ENCODE measurements at places on chromosomes 7 and 10.
A peak's percentile ranks its signal among the peaks of the same experiment; 100 is the strongest.

GRCh38 chr7:24702755-24703154 is 54.5 kb downstream of the GSDME start:
- no peak for DNase-seq

DNA sequence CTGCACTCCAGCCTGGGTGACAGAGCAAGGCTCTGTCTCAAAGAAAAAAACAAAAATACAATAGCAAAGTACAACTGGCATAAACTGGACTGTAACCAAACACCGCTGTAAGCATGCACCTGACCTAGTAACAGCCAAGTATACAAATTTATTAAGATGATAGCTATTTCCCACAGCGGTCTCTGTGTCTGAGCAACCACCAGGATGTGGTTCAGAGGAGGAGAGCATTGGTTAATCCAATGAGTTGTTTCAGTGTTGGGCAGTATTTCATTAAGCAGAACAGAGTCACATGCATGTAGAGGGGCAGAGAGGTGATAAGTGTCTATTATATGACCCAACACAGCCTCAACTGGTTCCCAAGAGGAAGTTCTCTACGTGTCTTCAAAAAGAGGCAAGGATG is 4.0 kb downstream of the SLC16A12 start:
- DNase-seq, result no peak

DNA sequence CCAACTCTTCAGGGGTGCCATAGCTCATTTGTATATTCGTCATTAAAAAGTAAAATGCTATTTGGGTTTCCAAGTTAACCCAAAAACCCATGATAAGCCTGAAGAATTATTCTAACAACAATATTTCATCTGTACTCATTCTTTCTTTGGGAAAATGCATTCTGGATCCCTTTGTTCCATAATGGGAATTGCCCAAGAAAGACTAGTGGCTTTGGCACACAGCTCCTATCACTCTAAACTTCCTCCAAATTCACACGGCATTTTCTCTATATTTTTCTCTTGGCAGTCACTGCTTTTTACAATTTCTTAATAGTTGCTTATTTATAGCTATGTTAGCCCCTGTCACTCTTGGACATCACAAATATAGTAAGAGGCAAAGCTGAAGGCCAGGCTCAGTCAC is 29.1 kb downstream of the CHCHD3 start:
- no peak for DNase-seq

DNA sequence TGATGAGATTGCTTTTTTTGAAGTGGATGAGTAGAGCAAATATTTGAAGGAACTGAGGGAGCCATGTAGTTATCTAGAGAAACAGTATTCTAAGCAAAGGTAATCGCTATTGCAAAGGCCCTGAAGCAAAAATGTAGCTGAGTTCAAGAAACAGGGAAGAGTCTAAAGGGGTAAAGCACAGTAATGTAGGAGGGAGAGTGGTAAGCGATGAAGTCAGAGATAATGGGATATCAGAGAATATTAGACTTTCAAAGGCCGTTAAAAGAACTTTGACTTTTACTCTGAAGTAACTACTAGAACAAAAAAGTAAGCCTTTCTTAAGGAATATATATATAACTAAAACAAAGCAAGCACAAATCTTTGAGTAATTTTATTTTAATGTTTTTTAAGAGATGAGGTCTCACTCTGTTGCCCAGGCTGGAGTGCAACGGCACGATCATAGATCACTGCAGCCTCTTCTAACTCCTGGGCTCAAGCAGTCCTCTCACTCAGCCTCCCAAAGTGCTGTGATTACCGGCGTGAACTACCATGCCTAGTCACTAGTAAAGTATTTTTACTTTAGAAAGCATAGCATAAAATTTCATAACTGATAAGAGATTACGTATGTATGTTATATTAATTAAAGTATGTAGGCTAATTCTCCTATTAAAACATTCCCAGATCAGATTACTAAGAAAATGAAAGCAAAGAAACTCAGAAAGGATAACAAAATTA is 61.7 kb upstream of the OIT3 start:
- no peak for DNase-seq

DNA sequence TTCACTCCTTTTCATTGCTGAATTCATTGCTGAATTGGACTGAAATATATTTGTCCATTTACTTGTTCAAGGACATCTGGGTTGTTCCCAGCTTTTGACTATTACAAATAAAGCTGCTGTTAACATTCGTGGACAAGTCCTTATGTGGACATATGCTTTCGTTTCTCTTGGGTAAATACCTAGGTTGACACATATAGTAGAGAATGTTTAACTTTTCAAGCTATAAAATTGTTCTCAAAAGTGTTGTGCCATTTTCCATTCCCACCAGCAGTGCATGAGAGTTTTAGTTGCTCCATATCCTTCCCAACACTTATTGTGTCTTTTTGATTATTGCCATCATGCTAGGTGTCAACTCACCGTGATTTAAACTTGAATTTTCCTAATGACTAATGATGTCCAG is 17.5 kb upstream of the CPVL start:
- no peak for DNase-seq

GRCh38 chr10:44046605-44047004 is 338.3 kb downstream of the CXCL12 start:
- peak; percentile 49 for DNase-seq

DNA sequence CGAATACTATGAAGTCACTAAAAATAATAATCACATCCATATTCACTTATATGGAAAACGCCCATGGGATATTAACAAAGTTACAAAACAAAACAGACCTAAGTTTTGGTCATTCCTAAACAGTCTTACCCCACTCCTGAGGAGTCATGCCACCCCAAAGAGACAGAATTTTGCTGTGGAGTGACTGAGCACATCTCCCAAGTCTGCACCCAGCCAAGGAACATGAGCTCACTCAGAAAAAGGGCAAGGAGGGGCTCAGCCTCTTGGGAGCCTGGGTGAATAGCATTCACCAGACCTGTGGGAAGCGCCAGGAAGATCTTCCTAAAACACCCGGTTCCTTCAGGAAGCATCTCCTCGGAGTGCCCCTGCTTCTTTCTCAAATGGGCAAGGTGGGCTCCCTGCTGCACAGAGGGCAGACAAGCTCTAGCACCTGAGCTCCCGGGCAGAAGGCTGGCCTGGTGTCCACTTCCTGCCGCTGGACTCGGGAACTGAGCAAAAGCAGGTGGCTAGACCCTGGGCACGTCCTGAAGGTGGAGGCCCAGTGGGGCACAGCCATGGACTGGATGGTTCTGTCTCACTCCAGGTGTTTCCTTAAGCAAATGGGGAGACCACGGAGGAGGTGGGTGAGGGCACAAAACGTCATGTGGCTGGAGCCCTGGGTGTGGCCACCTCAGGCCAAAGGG is 31.0 kb downstream of the TNS3 start:
- DNase-seq, result no peak

GRCh38 chr7:130461272-130461671 is 20.5 kb upstream of the CEP41 start:
- no peak for DNase-seq

DNA sequence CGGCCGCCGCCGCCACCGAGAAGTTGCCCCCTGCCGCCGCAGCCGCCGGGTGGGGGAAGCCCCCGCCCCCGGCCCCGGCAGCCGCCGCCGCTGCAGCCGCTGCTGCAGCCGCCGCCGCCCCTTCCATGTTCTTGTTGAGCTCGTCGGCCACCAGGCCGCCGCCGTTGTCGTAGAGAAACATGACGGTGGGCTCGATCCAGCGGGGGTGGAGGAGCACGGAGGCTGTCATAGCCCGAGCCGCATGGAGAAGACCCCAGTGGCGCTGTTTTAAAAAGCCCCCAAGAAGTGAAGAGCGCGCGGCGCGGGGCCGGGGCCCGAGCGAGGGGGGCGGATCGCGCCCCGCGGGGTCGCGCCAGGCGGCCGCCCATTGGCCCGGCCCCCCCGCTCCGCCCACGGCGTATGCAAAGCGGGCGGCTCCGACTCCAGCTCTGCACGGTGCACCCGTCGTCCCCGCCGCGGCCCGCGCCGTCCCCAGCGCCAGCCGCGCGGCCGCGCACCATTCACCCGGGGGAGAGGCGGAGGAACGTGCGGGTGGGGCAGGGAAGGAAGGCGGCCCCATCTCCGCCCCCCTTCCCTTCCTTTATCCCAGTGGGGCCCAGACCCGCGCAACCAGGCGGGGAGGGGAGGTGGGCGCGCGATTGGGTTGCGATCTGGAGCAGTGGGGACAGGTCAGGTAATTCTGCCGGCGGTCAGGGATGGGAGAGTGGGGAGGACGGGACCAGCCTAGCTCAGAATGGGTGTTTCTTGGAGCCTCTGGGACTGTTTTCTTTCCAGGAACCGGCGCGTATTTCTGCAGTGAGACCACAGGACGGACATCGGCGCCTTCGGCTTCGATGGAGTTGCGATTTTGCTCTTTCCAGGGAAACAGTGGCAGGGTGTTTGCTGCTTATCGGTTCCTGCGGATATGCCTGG is at the start of gene HOXA13:
Gene HOXA13 (minus strand): TSS at position 243 of the 912 bp plus-strand sequence. CDS start 14 bp downstream, at position 229.
- no peak for DNase-seq

GRCh38 chr10:19245889-19246752 is 197.5 kb downstream of the MALRD1 start:
- no peak for DNase-seq

DNA sequence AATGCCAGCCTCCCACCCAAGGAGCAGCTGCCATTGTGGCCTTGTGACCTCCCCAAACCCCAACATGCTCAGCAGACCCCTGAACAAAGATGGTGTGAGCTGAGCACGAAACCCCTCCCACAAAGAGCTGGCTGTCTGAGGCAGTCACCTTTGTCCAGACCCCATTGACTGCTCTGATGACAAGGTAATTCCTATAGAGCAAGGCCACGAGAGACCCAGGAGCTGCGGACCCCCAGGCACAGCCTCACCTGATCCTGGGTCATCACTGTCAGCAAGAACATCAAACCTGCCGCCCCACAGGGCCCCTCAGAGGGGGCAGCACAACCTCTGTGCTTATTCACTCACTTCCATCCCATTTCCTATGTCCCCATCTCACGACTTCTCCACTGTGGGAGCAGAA is 102.6 kb downstream of the CPXM2 start:
- DNase-seq, result no peak

GRCh38 chr10:17910125-17910789 is 41.5 kb upstream of the SLC39A12 start:
- DNase-seq, result no peak

- peak; percentile 70 for DNase-seq
Measured at GRCh38 chr7:157519798-157520244, 183.0 kb downstream of the DNAJB6 start.

DNA sequence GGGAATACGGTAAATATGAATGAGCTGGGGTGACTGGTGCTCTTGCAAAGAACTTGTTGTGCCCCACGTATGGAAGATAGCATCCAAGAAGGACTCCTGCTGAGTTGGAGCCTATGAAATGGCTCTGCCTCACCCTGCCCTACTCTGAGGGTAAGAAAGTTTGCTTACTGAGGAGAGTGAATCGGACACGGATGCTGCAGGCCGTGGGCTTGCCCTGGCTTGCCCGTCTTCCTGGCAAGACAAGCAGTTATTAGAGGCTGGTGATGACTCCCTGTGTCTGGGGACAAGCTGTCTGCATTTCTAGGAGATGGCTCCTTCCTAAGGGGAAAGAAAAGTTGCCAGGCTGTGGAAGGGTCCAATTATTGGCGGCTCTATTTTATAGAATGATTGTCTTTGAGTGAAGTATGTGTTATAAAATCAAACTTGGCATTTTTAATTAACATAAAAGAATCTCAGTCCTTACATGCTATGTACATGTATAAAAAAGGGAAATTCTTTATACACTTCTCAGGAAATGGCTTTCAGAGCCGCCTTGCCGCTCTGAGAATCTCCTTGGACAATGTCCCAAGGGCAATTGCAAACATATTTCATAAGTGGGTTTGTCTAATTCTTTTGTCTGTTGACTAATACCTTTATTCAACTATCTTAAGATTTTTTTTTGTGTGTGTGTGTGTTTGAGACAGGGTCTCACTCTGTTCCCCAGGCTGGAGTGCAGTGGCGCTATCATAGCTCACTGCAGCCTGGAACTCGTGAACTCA is 64.6 kb downstream of the CYP26A1 start:
- no peak for DNase-seq

DNA sequence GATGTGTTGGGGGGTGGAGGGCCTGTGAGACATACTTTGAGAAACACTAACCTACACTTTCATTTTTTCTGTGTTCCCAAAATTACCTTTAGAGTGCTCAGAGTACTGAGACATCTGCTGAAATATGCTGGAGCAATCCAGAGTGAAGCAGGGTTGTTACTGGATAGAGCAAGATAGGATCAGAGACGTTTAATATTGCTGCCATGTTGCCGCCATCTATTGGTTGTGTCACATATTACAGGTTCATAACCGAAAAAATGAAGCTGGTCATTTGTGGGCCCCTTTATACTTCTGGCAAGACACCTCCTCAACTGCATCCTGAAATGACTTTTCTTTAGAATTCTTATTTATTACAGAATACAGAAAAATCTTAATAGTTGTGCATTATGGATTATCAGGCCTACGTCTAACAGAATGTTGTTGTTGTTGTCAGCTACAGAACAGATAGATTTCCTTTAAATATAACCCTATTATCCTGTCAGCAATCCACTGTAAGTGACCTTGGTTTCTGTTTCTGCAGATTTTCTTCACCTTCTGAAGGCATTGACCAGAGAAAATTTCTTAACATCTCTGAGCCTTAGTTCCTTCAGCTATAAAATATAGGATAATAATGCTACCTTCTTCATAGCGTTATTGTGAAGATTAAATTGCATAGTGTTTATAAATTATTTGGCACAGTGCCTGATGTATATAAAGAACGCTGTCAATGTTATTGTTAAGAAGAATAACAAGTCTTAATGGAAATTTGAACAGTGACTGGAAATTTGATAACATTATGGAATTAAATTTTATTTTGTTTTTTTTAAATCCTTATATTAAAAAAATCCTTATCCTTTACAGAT is 16.2 kb upstream of the DLD start:
- no peak for DNase-seq

DNA sequence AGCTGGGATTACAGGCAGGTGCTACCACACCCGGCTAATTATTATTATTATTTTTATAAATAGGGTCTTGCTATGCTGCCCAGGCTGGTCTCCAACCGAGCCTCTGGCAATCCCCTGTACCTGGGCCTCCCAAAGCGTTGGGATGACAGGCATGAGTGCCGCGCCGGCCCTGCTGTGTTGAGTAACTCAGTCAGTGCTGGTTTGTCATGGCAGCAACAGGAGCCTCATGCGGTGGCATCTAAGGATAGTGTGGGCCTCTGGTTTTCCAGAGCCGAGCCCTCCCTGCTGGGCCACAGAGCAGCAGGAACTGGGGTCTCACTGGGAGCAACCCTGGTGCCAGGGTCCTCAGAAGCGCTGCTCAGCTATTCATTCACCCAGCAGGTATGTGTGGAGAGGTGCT is 244.7 kb downstream of the ELFN1 start:
- DNase-seq, result no peak

DNA sequence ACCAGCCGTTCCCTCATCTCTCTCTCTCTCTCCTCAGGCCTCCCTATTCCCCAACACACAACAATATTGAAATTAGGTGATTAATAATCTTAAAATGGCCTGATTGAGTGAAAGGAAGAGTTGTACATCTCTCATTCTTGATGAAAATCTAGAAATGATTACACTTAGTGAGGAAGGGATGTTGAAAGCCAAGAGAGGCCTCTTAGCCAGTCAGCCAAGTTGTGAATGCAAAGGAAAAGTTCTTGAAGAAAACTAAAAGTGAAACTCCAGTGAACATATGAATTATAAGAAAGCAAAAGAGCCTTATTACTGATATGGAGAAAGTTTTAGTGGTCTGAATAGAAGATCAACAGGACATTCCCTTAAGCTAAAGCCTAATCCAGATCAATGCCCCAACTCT is 695.1 kb downstream of the GRID1 start:
- no peak for DNase-seq
